Tibial nerve (tissue), 4 donors: ENCODE measurements at places on chromosomes 5 and 9. TPM values are rescaled to one million over a fixed set of nuclear protein-coding genes. Genes with fewer than 3 reads are reported as not detected.

SPOCK1 gene
- 103 TPM for total RNA-seq

PCDH1 gene
- total RNA-seq, result 19.9 TPM

NMUR2 gene
- not detected for total RNA-seq

ARSI gene
- total RNA-seq, result 17.0 TPM

CCDC183 gene
- total RNA-seq, result 3.5 TPM

OR1Q1 gene
- 1.8 TPM for total RNA-seq

DMAC1 gene
- total RNA-seq, result 18.0 TPM

CRAT gene
- total RNA-seq, result 49.4 TPM

ANXA2R gene
- total RNA-seq, result 9.0 TPM

TAS2R1 gene
- total RNA-seq, result not detected
